ENCODE measurements at places on chromosomes 5 and 9.

GRCh38 chr5:101535626-101536025 lies 632.5 kb upstream of the ST8SIA4 start:
- DNase-seq: no peak

GRCh38 chr9:134476272-134476941 lies 150.2 kb downstream of the RXRA start:
- DNase-seq: no peak

DNA sequence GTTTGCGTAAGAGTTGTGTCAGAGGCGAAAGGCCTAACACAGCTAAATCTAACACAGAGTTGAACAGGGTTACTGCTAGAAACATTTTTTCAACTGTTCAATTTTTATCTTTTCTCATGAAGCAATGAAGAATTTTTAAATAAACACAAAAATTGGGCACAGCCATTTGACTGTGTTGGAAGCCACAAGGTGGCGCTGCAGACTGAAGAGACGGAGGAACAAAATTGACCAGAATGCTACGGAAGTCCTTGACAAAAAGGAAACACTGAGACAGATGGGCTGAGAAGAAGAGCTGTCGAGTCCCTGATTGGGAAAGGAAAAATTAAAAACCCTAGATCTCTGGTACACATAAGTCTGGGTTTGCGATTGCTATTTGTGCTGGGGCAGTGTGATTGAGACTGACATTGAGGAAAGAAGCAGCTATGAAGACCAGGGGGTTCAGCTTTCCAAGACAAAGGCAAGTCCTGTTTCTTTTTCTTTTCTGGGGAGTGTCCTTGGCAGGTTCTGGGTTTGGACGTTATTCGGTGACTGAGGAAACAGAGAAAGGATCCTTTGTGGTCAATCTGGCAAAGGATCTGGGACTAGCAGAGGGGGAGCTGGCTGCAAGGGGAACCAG lies at the start of gene PCDHB9:
Gene PCDHB9 (plus strand): TSS at position 265 of the 616 bp plus-strand sequence. CDS start 158 bp downstream, at position 423.
- no peak for DNase-seq

- no peak for DNase-seq
Observed at GRCh38 chr5:53970475-53970874, 339.9 kb downstream of the ARL15 start.

- DNase-seq: no peak
Observed at GRCh38 chr5:128673970-128674369, 135.9 kb upstream of the FBN2 start.

DNA sequence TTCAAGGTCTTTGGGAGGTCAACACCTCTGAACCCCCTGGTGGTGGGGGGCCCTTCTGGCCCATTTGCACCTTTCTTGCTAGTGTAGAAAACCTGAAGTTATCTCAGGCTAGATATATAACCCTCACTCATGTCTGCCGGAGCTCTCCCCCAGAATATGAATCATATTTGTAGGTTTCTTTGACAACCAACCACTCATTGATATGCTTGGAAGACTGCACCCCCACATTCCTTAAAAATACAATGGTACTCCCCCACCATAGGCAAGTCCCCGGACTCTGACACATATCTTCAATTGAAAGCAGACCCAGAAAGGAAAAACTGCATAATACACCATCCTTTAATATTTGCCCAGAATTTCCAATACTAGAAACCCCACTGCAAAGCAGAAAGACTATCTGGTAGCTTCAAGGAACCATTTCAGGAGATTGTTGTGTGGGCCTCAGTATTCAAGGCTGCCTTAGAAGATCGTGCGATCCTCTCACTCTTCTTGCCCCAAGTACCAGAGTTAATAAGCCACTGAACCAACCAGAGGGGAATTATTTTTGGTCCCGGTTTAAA lies 978 bp upstream of the UBE2B start:
- no peak for DNase-seq

GRCh38 chr5:44546286-44546685 lies 157.1 kb upstream of the FGF10 start:
- DNase-seq: no peak

DNA sequence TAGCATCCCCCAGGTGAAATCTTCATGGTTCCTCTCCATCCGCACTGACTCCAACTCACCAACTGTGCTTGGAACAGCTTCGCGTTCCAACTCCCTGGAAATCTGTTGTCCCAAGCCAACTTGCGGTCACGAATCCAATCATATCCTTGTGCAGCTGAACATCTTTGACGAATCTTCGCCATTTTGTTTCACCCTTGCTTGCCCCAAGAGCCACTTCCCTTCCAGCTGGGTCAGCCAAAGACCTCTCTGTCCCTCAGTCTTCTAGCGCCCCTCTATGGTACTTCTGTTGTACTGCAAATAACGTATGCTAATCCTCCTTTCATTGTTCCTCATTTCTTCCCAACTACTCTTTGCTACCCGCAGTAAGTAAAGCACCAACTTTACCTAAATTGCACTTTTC lies 61.0 kb upstream of the TARS1 start:
- DNase-seq: no peak

GRCh38 chr5:69331528-69332445 lies 814 bp downstream of the CCDC125 start:
- DNase-seq: no peak

- DNase-seq: no peak
Observed at GRCh38 chr5:73464016-73464745, 15.6 kb upstream of the FOXD1 start.

DNA sequence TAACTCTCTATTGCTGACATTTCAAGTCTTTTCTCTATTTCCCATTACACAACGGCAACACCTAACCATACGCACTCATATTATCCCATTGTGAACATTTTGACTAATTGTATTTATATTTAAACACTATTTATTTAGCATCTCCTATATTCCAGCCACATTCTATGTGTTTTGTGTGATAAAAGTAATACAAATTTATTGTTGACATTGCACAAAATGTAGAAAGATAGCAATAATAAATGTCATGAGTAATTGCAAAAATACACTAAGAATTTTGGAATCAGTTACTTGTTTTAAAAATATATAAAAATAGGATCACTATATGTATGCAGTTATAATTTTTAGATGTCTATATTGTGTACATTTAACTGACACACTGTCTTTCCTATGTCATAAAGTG lies 413.0 kb upstream of the PTPRD start:
- no peak for DNase-seq

GRCh38 chr9:131590449-131590848 lies 45.1 kb downstream of the PRRT1B start:
- DNase-seq: no peak

DNA sequence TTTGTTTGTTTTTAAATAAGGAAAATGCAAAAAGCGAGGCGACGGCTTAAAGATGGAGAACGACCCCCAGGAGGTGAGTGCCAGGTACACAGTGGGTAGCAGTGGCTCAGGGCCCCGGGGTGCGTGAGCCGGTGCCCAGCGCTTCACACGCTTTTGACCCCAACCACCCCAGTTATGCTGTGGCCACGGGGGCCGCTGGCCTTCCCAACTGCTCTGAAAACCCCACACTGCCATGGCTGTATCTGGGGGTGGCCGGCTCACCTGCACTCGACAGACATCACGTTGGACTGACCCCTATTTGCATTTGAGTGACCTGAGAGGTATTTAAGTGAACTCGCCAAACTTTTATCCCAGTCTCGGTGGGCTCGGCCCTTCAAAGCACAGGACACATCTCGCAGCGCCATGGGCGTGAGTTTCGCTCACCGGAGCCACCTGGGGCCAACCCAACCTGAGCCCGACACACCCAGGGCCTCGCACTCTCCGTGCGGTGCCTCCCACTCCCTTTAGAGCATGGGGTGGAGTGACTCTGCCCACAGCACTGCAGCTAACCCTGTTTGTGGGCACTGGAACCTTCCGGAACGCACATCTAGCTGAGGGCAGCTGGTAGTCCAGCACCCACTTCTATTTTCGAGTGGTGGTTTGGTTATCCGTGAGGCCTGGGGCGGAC lies 13.7 kb upstream of the AJM1 start:
- DNase-seq: no peak

DNA sequence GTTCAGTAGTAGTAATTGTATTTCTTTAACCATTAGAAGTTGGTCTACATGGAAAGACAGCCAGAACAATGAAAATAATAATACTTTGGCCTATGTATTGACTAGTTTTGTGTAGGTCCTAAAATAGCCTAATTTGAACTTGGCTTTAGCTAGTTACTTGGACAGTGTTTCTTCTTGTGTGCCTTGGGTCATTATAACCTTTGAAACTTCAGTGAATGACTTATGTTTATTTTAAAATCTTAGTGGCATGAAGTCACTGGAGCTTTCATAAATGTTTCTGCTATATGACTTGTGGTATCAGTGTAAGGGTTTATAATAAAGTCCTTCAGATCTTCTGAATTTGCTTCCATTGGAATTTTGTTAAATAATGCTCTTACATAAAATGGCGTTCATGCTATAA lies 2.6 kb upstream of the FAM120AOS start:
- DNase-seq: no peak

DNA sequence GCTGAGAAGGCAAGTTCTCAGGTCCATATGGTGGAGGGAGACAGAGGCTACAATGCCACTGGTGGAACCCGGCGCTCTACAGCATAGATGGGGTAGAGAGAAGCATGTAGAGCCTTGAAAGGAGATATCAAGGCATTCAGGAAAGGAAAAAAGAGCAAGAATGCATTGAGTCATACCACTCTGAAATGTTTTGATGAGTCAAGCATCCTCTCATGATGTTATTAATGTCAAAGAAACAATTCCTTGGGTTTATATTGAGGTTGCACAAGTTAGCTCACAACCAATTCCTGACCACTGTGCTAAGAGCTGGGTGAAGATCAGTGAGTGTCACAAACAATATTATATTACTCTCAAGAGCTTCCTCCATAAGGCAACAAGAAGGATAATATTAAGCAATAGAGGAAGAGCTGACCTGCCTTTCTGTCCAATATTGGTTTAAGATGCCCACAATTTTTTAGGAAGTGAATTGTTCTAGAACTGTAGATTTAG lies 178.0 kb downstream of the RFK start:
- DNase-seq: no peak

- no peak for DNase-seq
Observed at GRCh38 chr5:143761663-143762062, 50.3 kb upstream of the HMHB1 start.

DNA sequence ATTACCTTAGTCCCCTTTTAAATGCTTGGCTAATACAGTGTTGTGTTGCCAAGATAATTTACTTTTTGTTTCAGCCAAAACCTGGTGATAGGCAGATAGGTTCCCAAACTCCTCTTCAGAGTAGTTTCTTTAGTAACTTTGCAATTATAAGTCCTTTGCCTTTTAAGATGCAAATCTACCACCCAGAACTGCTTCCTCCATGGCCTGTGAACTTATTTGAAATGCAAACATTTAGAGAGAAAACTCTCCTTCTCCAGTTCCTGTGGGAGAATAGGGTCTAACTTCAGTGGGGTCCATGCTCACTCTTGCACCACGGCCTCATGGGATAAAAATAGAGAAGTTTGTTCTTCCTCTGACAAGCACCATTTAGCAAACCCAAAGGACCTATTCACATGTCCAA lies 1955.4 kb upstream of the CDH6 start:
- DNase-seq: no peak

DNA sequence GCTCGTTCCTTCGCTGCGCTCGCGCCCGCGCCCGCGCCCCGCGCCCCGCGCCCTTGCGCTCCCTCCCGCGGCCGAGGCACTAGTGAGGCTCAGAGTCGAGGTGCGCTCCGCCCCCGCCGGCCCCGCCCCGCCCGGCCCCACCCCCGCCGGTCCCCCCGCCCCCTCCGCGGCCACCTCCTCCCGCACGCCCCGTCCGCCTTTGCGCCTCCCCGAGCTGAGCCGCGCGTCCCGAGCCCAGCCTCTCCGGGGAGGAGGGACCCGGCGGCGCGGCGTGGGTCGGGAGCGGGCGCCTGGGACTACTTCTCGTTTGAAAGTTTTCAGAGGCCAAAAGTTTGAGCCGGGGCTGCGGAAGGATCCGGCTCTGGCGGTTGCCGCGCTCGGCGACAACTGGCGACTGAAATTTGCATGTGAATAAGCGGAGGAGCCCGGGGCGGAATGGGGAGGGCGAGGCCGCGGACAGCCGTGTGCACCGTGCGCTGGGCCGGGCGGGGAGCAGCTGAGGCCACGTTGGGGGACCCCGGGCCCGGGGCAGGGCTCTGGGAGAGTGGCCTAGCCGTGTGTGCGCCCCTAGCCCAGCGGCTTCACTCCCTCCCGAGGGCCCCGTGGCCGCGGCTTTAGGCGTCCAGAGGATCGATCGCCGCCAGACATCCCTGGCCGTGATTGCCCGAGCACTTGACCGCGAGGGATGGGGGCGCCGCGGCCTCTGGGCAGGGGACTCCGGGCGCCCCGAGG lies at the start of gene NOTCH1:
Gene NOTCH1 (minus strand): TSS at position 84 of the 732 bp plus-strand sequence. CDS start 262 bp downstream, outside the sequence.
- peak; percentile 90 for DNase-seq

GRCh38 chr5:102946971-102947370 lies 173.0 kb downstream of the GIN1 start:
- no peak for DNase-seq

DNA sequence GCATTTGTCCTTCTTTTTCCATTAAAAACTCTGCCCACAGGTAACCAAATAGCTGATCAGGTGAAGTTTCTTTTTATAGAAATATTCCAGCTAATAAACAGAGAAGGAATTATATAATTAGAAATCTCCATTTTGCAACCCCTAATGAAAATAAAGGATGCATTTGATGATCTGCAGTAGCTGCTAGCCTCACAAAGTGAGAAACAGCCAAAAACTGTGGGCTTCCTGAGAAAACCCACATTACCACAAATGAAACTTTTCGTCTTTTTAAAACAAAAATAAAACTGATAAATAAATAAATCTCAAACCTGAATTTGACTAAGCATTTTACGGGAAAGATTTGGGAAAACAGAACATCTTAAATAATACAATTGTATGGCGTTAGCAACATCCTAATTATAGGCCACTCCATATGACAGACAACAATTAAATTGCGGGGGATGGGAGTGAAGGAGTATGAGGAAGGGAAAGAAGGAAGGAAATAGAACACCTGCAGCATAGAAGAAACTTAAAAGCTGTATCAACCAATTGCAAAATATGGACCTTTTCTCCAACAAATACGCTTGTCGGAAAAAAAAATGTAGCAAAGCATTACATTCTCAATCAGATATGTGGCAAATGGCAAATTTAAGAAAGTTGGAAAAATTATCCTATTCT lies 283.0 kb upstream of the ITGA1 start:
- DNase-seq: no peak

DNA sequence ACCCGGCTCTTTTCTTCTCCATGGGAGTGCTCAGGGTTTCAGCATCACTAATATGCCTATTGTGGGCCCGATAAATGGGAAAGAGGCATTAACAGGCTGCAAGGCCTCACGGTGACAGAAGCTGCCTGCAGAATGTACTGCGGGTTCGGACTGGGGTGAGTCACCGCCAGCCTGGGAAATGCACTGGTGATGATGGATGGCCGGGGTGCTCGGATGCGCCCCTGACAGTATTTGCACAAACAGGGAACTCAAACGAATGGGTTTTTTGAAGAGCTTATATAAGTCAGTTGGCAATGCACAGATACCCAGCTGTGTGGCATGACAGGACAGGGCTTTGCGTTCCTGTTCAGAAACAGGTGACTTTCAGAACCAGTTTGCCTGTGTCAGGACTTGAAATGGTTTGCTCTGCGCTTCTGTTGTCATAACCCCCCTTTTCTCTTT lies 42.0 kb upstream of the PITX1 start:
- DNase-seq: no peak

DNA sequence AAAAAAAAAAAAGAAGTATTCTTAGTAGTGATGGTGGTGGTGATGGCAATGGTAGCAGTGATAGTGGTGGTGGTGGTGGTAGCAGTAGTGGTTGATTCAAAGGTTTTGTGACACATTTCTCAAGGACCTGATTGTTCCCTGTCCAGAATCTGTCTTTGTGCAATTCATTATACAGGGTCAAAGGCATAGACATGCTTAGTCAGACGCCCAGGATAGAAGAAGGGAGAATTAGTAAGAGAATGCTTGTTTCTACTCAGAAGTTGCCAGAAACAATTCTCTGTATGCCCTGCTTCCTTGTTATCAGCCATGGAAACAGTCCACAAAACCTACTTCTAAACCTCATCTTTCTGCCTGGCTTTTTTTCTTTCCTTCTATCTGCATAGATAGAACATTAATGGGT lies 89.4 kb downstream of the SLC44A1 start:
- no peak for DNase-seq
